ENCODE measurements at places on chromosomes 11 and 22.

DNA sequence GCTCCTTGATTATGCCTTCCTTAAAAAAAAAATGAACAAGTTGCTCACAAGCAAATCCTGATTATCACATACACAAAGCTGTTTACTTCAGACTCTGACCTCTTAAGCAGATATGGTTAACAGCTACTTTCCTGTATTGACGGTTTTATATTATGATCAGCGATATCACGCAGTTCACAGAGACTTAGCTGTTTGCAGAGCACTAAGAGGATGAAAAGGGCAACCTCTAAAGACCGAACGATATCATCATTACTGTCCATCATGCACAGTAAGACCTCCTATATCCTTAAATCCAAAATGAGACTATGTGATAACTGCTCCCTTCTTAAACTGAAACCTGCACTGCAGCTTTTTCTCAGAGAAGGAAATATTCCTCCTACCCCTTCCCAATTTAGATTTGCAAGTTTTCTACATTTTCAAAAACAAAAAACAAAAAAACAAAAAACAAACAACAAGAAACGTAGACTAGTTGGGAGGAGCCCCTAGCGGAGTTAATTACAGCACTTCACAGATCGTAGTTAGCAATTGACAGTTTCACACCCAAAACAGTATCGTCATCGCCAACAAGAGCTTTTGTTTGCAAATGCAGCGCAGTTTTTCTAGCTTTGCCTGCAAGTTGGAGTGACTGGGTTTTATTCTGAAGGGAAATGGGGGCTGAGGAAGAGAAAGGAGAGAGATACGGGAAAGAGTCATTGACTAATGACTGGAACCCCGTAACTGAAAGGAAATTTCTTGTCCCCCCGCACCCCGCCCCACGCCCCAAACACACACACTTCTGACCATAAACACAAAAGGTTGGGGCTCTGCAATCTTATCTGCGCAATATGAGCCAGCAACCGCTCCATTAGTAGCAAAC lies 1.2 kb downstream of the DDX6 start:
- no peak for DNase-seq

- no peak for DNase-seq
These were observed 20.2 kb downstream of the NADSYN1 start for GRCh38 chr11:71472941-71473792.

GRCh38 chr11:57920971-57921370 lies 102.7 kb upstream of the OR9Q1 start:
- DNase-seq, result no peak

DNA sequence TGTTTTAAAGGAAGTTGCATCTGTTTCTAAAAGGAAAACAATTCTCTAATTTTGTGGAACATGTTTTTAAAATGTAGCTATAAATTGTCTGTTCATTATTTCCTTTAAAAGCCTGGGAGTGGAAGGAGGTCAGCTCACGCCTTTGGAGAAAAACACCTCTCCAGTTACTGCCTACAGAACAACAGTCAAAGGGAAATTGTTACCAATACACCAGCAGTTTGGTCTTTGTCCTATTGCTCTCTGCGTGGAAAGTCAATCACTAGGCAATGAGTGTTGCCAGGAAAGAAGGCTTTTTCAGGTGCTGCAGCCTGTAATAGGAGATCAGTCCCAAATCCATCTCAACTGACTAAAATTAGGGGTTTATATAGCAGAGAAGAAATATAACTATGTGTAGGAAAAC lies 22.2 kb downstream of the SVIP start:
- DNase-seq, result no peak

GRCh38 chr11:134413826-134414731 lies 2.0 kb upstream of the B3GAT1 start:
- no peak for DNase-seq

- peak; percentile 74 for DNase-seq
These were observed 49.3 kb downstream of the CABIN1 start for GRCh38 chr22:24060375-24060788.

DNA sequence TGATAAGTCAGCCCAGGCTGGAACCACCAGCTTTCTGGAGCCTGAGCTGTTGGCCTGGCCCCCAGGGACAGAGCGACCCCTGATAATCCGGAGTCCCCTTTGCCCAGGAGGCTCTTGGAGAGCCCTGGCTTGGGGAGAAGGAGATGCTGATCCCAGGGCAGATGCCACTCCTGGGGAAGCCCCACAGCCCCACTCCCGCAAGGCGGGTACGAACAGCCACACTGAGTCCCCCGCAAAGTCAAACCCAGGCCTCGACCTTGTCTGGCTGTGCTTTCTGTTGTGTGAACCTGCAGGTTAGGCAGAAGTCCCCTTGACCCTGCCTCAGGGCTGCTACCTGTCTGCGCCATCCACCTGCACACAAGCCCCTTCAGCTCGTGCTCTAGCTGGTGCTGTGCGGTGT lies 108.0 kb downstream of the KCNQ1OT1 start:
- DNase-seq, result no peak

DNA sequence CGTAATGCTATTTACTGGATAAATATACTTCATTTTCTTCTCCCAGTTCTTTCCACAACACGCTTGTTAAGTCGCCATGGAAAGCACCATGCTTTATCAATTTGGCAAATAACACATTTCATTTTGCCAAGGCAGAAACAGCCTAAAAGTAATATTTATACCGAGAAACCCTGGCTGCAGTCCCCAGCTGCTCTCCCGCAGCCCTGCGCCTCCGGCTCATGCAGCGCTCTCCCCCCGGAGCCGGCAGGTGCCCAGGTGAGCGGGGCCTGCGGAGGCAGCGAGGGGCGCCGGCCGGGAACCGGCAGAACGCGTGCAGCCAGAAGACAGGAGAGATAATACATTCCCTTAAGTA lies 681 bp upstream of the ARHGEF12 start:
- DNase-seq, result no peak

GRCh38 chr22:33589297-33589696 lies 331.0 kb downstream of the LARGE1 start:
- DNase-seq, result no peak

DNA sequence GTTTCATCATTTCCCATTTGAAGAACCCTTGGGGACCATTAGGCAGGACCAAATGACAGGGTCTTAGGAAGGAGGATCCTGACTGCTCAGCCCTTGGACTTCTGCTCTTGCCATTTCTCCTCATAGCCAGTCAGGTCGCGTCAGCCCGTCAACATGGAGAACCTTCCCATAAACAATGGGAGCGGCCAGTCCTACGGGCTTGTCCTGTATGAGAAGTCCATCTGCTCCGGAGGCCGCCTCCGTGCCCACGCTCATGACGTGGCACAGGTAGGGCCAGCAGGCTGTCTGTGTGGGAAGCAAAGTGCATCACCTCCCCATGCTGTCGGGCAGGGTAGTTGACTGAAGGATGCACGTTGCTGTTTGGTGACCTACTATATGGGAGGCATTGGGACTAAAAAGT lies 19.6 kb upstream of the GLB1L2 start:
- no peak for DNase-seq

DNA sequence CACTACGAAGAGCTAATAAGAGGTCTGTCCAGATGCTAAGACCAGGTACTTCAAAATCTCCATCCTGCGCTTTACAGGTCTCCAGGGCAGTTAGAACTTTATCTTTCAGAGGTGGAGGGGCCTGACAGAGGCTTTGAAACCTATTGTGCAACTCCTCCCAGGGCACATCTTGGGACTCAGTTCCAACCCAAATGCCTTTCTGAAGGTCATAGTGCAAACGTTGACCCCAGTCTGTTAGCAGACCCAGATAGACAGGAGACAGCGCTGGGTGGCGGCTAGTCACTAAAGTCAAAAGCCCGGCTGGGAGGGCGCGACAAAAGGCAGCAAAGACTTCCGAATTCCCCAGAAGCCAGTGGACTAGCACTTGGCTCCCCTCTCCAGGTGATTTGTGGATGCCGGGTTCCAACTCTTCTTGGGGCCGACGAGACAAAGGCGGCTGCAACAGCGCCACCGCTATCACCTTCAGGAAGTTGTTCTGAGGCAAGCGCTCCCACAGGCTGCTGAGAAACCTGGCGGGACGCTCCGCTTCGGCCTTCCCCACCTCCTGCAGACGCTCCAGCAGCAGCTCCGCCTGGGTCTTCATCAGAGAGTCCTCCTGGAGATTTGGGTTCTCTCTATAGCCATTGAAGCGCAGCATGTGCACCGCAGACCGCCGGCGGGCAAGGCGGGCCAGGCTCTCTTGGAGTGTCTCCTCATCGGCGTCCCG lies 728 bp downstream of the FANCF start:
- DNase-seq, result peak; percentile 4

DNA sequence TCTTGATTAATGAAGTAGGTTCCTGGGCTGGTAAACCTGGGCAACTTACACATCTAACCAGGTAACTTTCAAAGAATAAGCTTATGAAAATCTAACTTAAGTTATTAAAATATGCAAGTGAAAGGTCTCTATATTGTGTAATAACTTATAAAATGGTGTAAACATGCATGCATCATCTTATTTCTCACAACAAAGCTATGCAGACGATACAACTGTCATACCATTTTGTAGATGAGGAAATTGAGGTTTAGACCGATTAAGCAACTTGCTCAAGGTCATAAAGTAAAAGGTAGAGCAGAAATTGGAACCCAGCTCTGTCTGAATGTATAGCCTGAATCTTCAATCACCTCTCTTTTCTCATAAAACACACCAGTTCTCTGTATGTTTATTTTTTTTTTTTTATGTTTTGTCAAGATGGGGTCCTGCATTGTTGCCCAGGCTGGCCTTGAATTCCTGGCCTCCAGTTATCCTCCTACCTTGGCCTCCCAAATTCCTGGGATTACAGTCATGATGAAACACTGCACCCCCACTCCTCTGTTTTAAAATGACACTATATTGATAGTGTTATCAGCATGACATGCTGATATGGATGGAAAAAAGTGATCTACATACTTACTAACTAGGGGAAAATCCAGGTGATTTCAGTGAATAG lies 109.6 kb downstream of the SGSM3 start:
- no peak for DNase-seq

DNA sequence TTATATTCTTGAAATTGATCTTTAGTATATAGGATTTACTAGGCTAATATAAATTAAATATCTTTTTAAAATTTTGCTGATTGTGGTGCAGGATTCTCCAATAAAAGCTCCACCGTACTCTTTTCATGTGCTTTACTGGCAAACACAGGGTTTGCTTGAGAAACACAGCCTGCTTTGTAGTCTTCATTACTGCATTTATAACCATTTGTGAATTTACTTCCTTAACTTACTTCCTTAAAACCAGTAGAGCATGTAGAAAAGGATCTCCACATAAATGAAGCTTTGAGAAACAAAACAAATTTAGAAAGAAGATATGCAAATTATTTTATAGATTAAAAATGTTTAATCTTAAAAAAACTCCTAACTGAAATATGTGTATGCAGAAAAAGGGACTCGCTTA lies 28.8 kb downstream of the SWAP70 start:
- DNase-seq, result no peak

DNA sequence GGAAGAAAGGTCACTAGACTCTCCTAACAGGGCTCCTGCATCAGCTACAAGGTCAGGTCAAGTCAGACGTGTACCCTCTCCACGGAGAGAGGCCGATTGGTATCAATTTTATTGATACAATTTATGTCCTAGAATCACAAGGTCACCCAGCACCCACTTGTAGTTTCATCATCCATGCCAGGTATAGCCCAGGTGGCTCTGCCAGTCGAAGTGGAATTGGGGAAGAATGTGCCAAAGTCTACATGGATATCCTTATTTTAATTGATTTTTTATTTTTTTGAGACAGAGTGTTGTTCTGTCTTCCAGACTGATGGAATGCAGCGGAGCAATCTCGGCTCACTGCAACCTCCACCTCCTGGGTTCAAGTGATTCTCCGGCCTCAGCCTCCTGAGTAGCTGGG lies 334.1 kb downstream of the SHANK2 start:
- DNase-seq, result no peak

- no peak for DNase-seq
These were observed 91.1 kb upstream of the KCNA4 start for GRCh38 chr11:30107899-30108298.

DNA sequence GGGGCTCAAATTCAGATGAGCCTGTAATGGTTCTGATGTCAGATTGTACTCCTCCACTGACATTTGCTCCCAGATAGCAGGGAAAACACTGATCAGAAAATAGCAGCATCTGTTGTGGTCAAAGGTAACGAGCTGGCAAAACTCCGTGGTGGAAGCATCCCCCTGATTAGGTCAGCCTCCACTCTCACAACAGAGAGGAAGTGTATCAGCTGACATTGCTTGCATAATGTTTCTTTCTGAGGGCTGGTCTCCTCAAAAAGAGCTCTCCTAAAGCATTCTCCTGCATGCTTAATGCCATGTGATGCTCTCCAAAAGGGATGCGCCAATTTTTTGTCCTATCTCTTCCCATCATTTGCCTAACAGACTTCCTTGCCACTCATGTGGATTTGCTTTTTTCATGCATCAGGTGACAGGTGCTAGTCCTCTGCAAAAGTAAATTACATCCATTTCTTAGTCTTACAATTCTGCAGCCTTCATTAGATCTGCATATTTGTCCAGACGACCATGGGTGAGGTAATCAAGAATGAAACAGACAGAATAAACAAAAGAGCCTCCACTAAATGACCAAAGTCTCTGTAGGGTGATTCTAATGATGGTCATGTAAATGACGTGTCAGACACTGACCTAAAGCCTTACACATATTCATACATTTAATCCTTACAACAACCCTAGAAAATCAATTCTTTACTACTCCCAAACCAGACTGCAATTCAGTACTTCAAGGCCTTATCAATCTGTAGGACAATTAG lies 6.4 kb upstream of the TENM4 start:
- DNase-seq, result no peak

DNA sequence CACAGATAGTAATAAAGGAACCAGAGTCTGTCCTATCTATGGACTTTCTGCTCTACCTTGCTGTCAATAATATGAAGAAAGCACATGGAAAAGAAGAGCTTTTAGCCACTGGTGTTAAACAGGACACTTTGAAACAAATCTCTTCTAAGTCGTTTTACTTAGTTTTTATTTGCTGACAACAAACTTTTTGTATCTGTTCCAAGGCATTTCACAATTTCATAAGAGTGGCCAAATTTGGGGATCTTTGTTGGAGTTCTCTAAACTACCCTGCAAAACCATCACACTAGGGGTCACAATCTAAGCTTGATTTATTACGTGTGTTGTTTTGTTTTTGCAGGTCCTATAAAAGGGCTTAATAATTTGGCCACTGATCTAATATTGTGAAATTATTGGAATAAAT lies 54.4 kb downstream of the BBOX1 start:
- DNase-seq, result no peak

DNA sequence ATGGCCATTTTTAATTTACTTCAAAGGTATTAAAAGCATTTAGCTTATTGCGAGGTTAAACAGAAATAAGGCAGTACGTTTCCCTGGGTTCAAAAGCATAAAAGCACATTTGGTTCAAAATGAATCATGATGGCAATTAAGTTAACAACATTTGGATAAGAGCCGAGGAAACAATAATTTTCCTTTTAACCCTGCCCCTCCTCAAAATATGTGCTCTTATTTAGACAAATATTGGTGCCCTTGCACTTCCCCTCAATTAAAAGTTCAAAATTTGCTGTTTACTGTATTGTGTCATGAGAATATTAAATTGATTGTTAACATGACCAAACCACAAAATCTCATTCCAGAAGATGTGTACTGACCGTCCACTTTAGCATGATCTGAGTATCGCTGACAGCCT lies 48.7 kb downstream of the VSIG10L2 start:
- DNase-seq, result no peak

Data from BJ (cell line).